T-helper 1 cell (primary cell): ENCODE measurements at places on chromosomes 7 and 10.

- DNase-seq, result no peak
Measured at GRCh38 chr7:152909683-152910544, 150.4 kb downstream of the ACTR3B start.

DNA sequence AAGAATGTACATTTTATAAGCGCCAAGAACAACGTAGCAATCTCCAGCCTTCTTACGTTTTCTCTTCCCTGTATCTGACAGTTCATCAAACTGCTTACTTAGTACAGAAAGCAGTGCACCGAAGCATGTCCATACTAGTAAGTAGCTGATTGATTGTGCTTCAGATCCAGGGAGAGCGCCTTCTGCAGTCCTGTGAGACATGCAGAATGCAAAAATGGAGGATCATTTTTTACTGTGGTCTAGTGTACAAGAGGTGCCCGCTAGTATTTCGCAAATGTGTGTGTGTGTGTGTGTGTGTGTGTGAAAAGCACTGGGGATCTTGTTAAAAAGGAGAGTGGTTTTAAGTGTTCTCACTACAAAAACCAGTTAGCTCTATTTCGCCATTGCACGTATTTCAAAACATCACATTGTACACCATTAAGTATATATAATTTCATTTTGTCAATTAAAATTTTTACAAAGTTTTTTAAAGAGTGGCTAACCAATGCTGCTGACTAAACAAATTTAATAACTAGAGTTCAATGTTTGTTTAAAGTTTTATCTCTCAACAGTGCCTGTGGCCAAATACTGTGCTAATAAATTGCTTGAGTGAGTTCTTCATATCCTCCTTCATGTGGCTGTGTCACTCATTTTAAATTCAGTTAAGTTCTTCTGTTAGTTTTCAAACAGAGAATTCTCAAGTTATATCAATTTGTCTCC, 99.6 kb downstream of the ZMYND11 start:
- no peak for DNase-seq

DNA sequence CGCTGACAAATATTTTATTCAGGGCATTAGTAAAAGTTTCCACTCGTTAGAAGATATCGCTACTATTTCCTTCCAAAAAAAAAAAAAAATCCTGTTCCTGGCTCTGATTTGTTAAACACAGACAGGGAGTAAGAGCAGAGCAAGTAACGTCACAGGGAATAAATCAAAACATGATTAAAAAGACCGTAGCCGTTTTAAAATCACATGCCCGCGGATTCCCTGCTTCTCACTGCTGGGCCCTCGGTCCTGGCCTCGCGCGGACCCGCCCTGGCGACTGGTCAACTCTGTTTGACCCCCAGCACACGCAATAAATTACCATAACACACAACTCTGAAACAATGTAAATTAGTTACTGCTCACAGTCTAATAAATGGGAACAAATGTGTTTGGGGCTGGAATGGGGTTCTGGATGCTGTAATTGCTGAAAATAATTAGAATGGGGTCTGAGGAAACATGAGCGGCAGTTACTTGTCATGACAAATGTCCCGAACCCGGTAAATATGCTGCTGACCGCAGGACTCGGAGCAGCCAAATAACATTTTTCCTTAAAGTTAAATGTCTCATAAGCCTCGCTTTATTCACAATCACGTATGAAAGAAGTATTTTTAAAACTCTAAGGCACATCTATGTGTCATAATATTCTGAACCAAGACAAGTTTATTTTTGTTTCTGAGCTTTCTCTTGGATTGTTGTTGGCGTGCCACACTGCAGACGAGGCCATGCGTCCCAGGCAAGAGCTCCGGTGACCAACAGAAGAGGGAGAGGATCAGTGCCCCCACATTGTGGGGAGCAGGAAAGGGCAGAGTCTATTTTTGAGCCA, 17.9 kb downstream of the EBF3 start:
- DNase-seq, result no peak

- DNase-seq, result no peak
Measured at GRCh38 chr10:99276848-99277486, 41.3 kb upstream of the HPSE2 start.

DNA sequence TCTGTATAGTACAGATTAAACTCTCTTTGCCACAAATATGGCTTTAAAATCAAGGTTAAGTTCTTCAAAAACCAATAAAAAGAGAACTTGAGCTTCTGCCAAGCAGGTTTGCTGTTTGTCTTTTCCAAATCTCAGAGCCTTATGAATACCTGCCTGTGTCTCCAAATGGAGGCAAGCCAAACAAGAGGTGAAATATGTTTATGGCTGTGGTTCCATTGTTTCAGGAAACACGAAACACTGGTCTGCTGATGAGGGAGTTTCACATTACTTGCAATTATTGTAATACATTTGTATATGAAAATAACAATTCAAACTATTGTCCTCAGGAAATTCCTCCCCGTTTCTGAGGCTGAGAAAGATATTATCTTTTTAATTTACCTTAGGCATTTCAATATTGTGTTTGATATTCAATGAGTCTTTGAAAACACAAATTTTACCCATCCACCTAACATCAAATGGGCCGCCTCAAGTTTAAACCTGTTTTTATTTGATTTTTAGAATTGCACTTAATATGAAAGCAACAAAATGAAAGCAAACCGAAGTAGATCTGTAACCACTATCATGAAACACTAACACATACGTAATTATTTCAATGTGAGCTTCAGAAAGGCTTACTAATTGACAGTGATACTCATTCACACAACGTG, 359.3 kb downstream of the HGF start:
- DNase-seq, result no peak

DNA sequence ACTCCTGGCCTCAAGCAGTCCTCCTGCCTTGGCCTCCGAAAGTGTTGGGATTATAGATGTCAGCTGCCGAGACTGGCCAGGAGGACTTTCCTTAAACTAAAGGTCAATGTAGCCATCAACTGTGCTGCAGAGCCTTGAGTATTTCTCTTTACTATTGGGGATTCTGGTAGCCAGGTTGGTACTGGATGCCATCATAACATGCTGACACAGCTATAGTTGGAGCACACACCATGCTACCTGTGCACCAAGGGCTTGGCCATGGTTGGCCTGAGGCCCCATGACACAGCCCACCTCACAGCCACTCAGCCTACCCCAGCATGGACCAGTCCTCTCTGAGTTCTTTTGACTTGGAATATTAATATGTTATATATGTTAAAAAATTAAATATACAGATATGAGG, 54.4 kb downstream of the HECTD2 start:
- DNase-seq, result no peak

- DNase-seq, result no peak
Measured at GRCh38 chr10:57825015-57825414, 442.7 kb downstream of the IPMK start.

DNA sequence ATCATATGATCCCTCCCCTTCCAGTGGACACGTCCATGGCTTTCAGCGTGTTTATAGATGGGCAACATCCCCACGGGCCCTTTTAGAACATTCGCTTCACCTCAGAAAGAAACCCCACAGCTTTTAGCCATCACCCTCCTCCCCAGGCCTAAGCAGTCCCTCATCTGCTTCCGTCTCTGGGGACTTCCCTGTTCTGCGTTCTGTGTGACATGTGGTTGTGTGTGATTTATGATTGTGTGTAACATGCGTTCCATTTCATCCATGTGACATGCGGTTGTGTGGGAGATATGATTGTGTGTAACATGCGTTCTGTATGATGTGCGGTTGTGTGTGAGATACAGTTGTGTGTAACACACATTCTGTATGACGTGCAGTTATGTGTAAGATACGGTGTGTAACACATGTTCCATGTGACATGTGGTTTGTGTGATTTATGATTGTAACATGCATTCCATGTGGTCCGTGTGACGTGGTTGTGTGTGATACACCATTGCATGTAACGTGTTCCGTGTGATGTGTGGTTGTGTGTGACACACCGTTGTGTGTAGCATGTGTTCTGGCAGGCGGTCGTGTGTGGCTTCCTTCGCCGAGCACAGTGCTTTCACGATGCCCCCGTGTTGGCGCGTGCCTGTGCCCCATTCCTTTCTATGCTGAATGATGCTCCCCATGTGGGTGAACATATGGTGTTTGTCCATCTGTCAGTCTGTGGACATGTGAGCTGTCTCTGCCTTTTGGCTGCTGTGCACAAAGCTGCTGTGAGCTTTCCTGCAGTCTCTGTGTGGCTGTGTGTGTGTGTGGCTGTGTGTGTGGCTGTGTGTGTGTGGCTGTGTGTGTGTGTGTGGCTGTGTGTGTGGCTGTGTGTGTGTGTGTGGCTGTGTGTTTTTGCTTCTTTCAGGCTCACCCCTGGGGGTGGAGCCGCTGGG, 26.2 kb downstream of the PWWP2B start:
- no peak for DNase-seq

DNA sequence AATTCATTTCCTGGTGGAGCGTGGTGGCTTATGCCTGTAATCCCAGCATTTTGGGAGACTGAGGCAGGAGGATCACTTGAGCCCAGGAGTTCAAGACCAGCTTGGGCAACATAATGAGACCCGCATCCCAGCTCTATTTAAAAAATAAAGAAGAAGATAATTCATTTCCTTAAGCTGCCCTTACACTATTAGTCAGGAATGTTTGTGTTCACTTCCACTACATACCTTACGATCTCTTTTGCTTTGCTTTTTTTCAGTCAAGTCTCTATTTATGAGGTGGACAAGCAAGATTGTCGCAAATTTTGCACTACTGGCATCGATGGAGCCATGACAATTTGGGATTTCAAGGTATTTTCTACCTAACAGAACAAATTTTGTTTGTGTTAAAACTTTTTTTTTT, 11.2 kb upstream of the ARPC1B start:
- DNase-seq, result no peak

DNA sequence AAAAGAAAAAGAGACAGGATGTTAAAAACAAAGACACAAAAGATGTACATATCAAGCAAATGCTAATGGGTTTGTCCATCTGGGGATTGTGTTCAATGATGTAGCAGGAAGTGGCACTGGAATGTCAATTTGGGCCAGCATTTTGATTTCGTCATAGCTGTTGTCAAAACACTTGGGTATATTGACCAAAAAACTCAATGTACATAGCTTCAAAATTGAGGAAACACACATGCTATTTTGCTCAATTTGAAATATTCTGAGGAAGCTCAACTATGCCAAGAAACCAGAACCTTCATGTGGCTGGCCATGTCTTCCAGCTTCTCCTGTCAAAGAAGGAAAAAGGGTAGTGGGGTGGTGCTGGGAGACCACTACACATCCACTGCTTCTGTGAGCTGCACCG, 212.7 kb upstream of the GHITM start:
- DNase-seq, result no peak

DNA sequence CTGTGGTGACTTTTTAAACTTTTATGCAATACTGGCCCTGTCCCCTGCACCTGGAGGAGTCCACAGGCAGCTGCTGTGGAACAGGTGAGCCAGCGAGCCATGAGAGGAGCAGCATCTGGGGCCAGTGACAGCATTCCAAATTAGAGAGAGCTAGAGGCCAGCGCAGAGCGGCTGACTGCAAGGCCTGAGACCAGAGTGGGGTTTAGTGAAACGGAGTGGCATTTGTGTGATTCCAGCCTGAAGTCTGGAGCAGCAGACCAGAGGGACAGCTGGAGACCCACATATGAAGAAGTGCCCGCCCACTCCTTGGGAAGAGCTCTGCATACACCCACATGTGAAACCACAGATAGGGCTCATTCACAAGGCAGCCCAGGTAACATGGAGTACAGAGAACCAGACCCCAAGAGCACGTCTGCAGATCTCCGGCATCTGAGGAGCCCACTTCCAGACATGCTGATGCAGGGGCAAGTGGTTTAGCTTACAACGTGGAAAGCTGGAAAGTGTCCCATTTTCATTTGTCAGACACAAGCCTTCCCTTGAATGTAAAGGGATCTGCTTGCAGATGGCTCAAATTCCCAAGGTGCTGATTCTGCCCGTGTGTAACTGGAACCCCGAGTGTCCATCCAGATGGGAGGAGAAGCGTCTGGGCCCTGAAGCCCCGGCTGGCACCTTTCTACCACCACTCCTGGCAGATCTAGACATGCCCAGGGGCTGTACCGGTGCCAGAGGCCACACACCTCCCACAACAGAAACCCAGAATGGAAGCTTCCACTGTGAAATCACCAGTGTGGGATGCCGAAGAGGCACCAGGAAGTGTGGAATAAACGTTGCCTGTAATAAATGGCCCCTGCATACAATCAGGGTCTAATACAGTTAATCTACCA, 256.0 kb upstream of the TCERG1L start:
- no peak for DNase-seq

DNA sequence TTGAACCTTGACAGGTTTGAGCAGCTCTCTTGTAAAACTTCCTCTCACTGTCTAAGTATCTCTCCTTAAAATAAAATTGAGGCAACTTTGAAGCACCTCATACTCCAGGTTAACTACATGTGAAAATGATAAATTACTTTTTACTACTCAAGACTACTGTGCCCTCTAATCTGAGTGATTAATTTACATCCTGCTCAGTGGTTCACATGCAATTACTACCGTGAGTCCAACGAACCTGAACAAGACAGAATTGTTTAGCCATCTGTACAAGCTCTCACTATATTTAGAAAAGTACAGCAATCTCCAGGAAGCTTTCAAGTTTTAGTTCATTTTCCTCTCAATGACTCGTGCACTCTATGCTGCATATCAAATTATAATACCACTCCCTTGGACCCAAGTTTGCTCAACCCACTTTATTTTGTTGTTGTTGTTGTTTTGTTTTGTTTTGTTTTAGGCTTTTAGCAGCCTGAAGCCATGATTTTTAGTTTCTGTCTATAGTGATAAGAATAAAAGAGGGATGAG, 21.2 kb downstream of the PDE1C start:
- DNase-seq, result no peak

GRCh38 chr7:8938044-8938805, 504.8 kb downstream of the NXPH1 start:
- DNase-seq, result no peak

GRCh38 chr7:24659505-24659904, 86.3 kb downstream of the PALS2 start:
- no peak for DNase-seq

GRCh38 chr7:46812101-46812675, 769.7 kb downstream of the TNS3 start:
- no peak for DNase-seq

GRCh38 chr10:116660860-116661259, 40.1 kb downstream of the PNLIPRP2 start:
- no peak for DNase-seq

- no peak for DNase-seq
Measured at GRCh38 chr7:36404639-36405408, 15.2 kb downstream of the ANLN start.

- DNase-seq, result no peak
Measured at GRCh38 chr7:26237035-26237807, 35.7 kb downstream of the CBX3 start.

DNA sequence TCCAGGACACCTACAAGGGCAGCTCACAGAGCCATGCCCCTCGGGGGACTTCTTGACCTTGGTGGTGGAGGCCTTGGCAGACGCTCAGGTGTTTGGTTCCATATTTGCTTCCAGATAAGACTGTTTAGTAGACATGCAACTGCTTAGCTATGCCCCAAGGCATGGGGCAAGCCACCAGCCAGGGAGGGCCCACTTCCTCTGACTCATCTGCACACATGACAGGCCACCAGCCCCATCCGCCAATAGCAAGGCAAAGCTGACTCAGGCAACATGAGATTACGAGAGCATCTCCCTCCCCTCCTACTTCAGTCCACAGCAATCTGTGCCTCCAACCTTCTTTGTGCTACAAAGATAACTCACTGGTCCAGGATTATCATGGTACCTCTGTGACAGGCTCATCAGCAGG, 54.9 kb downstream of the KCNMA1 start:
- DNase-seq, result no peak
